ENCODE measurements at places on chromosomes 6 and 20.

DNA sequence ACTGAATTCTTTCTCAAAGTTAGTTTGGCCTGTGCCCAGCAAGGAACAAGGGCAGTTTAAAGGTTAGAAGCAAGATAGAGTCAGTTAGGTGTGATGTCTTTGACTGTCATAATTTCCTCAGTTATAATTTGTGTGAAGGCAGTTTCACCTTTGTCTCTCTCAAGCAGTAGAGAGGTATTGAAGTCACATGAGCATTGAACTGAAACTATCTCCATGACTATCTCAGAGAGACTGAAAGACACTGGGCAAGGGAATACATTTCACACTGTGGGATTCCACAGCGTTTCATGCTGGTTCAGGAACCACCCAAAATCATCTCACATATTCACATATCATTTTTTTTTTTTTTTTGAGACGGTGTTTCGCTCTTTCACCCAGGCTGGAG is 366.1 kb downstream of the PREX1 start:
- DNase-seq = no peak

- DNase-seq = no peak
Measured at GRCh38 chr6:121032268-121033006, 301.8 kb downstream of the TBC1D32 start.

DNA sequence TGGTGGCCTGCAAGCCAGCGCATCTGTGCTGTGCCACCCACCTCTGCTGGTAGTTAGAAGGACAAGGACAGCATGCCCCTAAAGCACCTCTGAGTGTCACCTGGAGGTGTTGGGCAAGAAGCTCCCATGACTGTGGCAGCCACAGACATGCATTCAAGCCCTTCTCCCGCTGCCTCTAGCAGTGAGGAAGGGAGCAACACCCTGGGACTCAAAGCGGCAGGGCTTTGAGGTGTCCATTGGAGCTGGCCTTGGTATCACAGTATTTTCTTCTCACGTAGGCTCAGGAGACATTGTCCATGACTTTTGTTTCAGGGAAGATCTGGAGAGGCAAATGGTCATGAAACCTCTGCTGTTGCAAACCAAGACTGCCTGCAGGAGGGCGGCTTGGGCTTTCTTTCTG is 140.8 kb upstream of the RIN2 start:
- DNase-seq = no peak

GRCh38 chr20:11982289-11982954 is 64.7 kb downstream of the BTBD3 start:
- no peak for DNase-seq

DNA sequence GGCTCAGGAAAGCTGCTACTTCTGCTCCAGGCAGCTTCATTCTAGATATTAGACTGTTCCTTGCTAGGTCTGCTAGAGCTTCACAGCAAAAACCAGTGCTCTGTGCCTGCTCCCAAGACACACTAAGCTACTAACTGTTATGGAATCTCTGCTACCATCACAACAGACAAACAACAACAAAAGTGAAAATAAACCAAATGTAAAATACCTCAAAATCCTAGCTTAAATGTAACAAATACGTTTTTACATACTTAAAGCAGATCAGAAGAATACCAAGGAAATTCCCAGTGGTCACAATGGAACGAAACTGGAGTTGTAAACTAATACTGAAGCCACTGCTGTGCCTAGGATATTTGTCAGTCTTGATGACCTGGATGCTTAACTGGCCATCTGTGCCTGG is 84.6 kb upstream of the EZR start:
- DNase-seq = no peak
